ENCODE measurements at places on chromosomes 6 and 20.

GRCh38 chr20:54429364-54429763 is 46.0 kb upstream of the DOK5 start:
- DNase-seq = no peak

DNA sequence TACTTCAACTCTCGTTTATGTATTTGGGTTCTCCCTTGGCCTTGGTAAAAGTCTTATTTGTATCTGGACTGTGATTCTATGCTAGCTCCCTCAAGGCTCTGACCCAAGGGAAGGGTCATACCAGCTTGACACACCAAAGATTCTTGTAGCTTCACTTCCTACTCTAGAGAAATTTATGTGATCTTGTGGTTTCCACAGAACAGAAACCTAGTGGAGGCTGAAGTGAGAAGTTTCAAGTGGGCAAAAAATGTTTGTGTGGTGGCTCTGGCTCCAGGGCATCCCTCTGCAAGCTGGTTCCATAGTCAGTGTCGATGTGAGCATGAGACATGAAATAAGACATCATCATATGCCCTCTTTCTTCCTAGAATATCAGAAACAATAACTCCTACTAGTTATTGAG is 48.1 kb upstream of the TNFRSF21 start:
- no peak for DNase-seq

- DNase-seq = no peak
Measured at GRCh38 chr20:36315545-36316351, 9.6 kb downstream of the DLGAP4 start.

DNA sequence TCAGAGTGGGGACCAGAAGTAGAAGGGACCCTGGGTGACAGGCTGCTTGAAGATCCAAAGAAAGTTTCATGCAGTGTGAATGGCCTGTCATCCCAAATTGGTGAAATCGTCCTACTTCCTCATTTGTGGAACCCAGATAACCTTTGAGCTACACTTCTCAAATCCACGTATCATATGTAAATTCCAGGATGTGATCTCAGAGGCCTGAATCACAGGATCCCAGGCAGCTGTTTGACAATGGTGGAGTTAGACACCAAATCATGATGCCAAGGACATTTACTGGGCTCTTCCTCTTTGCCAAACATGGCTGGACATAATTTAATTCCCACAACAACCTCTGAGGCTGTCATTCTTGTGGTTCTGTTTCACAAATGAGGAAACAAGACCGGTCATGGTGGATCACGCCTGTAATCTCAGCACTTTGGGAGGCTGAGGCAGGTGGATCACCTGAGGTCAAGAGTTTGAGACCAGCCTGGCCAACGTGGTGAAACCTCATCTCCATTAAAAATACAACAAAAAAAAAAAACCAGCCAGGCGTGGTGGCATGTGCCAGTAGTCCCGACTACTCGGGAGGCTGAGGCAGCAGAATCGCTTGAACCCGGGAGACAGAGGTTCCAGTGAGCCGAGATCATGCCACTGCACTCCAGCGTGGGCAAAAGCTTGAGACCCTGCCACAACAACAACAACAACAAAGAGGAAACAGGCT is 39.9 kb upstream of the TTPAL start:
- DNase-seq = no peak

DNA sequence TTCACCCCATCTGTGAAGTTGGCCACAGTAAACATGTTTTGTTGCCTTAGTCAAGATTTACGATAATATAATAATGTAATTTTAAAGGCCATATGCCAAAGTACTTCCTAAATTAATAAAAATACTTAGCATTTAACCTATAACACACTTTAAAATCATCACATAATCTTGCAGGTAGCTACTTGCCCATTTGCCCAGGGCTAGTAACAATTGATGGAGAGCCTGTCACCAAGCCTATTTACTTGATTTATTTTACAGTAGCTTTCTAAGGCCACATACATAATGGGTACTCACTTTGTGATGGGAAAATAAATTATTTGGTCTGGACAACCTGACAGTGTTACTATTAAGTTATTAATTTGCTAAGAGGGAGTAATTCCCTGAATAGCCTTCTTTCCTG is 14.5 kb downstream of the BTBD9 start:
- DNase-seq = no peak

DNA sequence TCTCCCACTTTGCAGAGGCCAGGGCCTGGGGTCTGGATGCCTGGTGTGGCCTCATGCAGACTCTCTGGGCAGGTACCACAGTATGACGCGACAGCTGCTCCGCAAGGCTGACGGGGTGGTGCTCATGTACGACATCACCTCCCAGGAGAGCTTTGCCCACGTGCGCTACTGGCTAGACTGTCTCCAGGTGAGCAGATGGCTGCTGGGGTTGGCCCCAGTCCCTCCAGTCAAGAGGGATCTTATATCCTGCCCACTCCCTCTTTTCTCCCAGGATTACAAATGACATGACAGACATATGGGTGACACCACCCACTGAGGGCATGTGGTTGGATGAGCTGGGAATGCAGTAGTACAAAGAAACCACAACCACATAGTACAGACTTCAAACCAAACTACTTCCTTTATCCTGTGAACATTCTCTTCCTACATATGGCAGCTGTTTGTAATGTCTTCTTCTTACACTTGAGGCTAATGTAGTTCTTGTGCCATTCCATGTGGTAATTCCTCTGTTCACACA is 29.9 kb downstream of the RAB44 start:
- no peak for DNase-seq

DNA sequence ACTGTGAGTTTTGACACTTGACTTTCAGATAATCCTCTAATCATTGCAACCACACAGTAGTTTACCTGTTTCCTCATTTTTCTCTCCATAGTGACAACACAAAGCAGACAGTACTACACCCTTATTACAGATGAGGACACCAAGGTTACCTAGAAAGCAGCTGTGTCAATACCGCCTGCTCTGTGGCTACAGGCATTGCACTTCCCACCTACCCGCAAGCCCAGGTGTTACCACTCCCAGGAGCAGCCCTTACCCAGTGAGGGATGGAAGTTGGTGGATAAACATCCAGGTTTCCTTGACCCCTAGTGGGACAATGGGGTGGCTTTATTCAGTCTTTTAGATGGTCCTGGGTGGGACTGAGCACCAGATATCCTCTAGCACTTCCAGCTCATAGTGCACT is 503.6 kb downstream of the PTPRT start:
- DNase-seq = no peak

- no peak for DNase-seq
Measured at GRCh38 chr6:34745277-34746103, 11.8 kb upstream of the SNRPC start.

DNA sequence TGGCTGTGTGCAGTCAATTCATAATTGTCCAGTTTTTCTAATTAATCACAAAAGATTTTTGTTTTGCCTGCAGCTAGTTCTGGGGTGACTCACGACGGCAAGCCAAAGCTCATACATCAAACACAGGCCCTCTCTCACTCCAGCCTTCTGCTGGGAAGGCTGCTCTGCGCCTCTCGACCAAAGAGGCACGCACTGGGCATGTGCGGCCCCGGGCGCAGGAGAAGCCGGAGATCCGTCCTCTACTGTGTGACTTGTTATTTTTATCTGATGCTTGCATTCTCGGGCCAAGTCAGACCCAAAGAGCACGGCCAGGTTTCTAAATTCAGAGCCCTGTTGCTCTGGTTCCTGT is 98.5 kb downstream of the TFAP2A start:
- DNase-seq = no peak

- no peak for DNase-seq
Measured at GRCh38 chr6:12958052-12958706, 241.6 kb downstream of the PHACTR1 start.

GRCh38 chr6:11404838-11405237 is 132.7 kb upstream of the TMEM170B start:
- no peak for DNase-seq

DNA sequence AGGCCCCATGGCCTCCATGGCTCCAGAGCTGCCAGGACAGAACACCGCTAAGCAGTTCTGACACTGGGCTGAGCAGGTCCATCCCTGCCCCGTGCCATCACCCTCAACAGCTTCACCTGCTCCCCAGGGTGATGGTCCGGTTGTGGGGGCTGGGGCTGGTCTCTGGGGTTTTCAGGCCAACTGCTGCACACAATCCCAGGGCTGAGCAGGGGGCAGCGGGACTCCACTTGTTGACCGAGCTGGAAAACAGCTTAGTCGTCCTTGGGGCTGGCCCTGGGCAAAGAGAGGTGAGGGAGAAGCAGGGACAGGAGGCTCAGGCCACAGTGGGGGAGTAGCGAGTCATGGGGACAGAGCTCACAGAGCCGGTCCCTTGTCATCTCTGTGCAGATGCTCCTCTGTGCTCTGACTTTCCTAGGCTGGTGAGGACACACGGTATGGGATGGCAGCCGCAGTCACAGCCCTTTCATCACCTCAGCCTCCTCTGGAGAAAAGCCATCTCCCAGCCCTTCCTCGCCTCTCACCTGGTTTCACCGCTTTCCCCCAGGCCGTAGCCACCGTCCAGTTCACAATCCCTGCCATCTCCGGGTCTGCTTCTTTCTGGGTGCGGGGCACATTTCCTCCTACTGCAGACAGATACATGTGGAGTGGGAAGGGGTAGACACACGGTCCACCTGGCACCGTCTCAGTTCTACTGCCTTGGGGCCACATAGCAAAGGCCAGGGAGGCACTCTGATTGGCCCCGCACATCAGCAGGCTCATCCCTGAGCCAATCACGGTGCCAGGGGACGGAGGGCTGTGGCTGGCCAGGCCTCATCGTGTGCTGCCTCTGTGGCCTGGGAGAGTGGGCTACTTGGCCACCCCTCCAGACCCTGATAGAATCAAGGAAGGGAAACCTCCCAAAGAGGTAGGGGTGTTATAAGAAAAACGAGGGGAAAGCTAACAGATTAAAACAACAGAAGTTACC is 19.1 kb downstream of the MDFI start:
- no peak for DNase-seq
